Activated CD4-positive, alpha-beta T cell treated with anti-CD3 and anti-CD28 coated beads, Interleukin-2, Interleukin-6, amounts not matched to agents 100 ng/mL and 50 ng/mL, durations not matched to agents 16 hours and 8 hours (primary cell): ENCODE measurements at places on chromosomes 1 and 21.

- DNase-seq, result no peak
Observed at GRCh38 chr1:114535401-114535800, 24.4 kb upstream of the TRIM33 start.

GRCh38 chr21:14900058-14900457, 164.7 kb downstream of the NRIP1 start:
- DNase-seq, result no peak

- DNase-seq, result no peak
Observed at GRCh38 chr1:241419986-241420385, 63.0 kb upstream of the RGS7 start.

DNA sequence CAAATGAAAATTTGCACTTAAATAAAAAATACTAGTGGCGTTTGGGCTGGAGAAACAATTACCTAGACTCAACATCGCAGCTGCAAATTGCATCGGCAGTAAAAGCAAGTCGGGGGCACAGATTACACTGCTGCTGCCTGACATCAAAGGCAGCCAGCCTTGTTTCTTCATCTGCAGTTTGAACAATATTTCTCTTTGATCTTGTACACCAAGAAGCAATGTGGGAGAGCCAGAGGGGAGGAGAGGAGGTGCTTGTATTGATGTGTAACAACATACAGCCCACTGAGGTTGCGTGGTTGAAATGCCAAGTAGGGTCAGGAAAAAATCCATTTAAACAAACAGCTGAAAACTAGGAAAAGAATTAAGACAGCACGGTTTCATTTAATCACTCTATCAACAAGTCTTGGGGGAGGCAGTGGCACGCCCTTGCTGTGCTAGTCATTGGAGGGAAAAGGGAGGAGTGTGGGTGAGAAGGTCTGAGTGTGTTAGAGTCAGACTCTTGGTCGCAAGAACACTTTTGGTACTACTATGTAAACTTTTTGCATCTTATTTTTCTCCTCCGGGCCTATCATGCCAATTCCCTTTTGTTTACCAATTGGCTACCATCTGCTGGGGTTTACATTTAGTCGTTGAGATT, 456.5 kb downstream of the OMA1 start:
- DNase-seq, result no peak

DNA sequence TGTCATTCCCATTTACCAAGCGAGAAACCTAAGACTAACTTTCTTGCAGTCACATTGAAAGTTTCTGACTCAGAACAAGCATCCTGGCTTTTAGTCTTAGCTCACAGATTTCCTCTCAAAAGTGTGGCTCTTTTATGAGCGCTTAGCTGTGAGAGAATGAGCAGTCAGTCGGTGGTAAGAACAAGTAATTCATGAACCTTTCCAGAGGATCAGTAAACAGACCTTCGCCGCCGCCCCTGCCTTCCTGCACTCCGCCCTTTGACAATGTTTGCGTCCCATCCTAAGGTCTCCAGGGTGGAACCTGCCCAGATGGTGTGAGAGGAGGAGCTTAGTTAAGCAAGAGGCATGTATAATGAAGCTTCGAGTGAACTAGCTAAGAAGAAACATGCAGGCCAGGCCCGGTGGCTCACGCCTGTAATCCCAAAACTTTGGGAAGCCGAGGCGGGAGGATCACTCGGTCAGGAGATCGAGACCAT, 142.4 kb downstream of the GLUL start:
- peak; percentile 91 for DNase-seq

GRCh38 chr21:29477941-29478340, 179.2 kb downstream of the BACH1 start:
- peak; percentile 11 for DNase-seq

GRCh38 chr1:15837931-15838330, 9.6 kb upstream of the SPEN start:
- DNase-seq, result no peak

DNA sequence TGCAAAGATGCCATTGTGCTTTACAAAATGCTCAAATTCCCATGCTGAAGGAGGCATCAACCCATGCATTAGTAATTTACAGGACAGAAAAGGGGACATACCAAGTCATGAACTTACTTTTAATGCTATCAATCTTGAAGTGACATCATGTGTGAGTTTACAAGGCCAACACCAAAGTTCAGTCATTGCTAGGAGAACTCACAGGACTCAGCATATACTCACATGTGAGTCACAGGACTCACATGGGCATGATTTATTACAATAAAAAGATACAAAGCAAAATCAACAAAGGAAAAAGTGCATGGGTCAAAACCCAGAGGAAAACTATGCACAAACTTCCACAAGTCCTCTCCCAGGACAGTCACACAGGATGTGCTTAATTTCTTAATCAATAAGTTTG, 1656.0 kb downstream of the MRPL39 start:
- DNase-seq, result no peak

DNA sequence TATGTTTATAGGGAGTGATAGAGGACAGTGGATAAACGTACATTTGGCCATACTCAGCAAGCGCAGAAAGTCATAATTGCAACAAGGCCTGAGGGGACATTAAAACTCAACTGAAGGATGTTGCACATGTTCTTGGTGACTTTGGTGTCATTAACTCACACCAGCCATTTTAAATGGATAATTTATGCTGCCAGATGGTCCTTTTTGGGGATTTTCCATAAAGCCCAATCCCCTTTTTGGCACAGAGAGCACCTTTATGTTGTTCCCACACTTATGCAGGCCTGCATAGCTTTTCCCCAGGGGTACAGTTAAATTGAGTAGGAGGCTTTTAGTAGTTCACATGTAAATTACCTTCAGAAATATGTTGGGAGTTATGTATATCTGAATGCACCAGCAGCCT, 279.6 kb downstream of the NFIA start:
- DNase-seq, result no peak

DNA sequence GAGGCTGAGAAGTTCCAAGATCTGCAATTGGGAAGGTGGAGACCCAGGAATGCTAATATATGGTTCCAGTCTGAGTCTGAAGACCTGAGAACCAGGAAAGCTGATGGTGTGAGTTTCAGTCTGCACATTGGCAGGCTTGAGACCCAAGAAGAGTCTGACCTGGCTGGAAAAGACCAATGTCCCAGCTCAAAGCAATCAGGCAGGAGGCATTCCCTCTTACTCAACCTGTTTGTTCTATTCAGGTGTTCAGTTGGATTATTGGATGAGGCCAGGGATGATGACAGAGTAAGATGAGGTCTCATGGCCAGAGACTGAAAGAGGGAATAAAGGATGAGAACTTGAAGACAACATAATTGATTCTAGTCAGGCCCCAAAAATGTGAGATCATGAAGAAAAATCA, 50.1 kb downstream of the SPATA46 start:
- no peak for DNase-seq

DNA sequence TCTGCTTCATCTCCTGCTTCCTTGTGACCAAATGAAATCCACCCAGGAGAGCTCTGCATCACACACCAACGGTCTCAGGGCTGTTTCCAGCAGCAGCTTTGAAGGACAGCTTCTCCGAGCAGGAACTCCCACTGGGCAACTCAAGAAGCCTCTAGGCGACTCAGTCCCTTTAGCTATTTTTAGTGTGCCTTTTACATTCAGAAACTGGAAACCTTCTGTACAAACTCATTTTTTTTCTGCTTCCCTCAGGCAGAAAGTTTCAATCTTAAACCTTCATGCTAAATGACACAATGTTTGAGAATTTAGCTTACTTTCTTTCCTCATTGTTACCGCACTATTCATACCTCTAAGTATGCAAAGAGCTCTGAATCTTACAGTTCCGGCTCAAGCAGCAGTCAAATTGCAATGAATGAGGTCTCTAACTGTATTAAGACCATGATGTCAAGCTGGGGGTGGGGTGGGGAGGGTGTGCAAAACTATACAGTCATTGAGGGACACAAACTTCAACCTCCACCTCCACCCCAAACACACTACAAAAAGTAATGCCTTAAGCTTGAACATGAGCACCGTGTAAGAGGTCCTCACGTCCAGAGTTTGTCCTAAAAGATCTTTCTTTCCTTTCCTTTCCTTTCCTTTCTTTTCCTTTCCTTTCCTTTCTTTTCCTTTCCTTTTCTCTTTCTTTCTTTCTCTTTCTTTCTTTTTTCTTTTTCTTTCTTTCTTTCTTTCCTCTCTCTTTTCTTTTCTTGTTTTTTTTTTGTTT, 16.4 kb upstream of the TARBP1 start:
- peak; percentile 73 for DNase-seq

GRCh38 chr1:241603731-241604245, 36.4 kb downstream of the CHML start:
- DNase-seq, result no peak
